ENCODE measurements at places on chromosomes 11 and 22.

- no peak for DNase-seq
Observed at GRCh38 chr11:80163011-80163410, 722.2 kb upstream of the TENM4 start.

DNA sequence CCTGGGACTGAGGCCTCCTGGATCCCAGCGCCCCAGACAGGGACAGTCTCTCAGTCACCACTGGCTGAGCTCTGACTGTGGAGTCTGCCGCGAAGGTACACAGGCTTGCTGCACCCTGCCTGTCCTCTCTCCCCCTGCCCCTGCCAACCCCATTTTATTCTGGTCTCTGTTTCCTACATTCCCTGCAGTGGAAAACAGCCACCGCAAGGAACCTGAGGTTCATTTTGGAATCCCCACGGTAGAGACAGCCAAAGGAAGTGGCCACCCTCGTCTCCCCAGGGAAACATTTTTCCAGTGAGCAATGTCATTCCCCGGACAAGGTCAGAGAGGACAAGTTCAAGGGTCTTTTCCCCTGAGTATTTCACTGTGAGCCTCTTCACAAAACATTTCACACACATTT, 56.6 kb downstream of the FBXO7 start:
- DNase-seq = no peak

- no peak for DNase-seq
Observed at GRCh38 chr11:111845276-111846028, 25.9 kb downstream of the ALG9 start.

- no peak for DNase-seq
Observed at GRCh38 chr11:117917591-117918151, 11.5 kb downstream of the TMPRSS13 start.

DNA sequence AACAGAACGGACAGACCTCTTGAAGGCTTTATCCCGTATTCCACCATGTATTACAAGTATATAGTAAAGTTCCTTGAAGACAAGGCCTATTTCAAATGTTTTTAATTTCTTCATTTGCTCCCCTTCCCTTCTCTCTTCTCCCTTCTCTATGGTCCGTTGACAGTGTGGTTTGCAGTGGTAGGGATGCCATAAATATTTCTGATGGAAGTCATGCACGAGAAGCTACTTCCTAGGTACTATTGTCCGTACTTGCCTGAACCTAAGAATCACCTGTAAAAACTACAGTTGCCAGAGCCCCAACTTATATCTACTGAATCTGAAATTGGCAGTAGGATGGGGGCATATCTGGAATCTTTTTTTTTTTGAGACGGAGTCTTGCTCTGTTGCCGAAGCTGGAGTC, 2.8 kb downstream of the PISD start:
- DNase-seq = no peak

DNA sequence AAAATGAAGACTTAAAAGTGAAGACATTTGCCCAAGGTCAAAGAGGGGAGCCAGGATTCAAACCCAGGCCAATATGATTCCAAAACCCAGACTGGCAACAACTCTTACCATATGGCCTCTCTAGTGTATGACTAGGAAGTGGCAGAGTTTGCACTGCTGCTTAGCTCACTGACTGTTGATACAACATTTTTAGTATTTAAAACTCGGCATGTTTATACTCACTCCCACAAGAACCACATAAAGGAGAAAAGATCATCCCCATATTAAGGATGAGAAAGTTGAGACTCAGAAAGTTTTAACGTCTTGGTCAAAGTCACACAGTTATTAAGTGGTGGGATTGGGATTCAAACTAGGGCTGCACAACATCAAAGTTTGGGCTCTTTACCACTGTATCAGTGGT, 81.7 kb downstream of the CCDC34 start:
- DNase-seq = no peak

GRCh38 chr11:58047818-58048217, 17.1 kb downstream of the OR6Q1 start:
- DNase-seq = no peak

DNA sequence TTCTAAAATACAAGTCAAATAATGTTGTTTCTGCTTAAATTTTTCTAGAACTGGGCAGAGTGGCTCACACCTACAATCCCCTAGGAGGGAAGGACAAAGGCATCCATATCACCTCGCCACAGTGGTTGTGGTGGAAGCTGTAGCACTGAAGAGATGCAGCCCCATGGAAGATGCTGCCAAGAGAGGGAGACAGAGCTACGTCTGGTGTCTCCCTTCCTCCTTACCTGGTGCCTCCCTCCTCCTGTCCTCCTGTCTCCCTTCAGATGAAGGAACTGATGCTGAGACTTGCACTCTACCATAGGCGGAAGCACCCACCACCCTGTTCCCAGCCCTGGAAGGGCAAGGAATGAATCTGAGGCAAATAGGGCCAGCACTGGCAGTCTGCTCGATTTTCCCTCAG, 22.3 kb downstream of the MMP27 start:
- no peak for DNase-seq

DNA sequence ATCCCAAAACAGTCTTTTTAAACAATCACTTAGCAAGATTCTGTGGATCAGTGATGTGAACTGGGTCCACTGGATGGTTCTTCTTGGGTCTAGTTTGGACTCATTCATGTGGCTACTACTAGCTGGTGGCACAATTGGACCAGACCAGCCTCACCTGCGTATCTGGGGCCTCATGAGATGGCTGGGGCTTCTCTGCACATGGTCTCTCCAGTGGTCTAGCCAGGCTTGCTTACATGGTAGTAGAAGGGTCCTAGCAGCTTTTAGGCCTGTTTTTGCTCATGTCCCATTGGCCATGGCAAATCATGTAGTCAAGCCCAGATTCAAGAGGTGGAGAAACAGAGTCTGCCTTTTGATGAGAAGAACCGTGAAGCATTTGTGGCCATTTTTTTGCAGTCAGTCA, 94.0 kb downstream of the RRAS2 start:
- no peak for DNase-seq

DNA sequence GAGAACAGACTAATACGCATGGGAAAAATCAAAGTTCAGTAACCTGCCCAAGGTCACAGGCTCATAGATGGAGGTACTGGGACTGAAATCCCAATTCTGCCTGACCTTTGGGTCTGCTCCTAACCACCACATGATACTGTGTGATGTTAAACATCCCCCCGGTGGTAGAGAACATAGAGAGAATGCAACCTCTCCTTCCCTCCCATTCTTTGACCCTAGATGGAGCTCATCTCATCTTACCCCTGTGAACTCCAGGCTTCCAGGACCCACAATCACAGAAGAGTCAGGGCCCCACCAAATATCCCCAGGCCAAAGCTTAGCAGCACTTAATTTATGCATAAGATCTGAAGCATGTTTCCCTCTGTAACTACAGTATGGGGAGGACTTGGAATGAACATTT, 198.5 kb downstream of the MYO18B start:
- no peak for DNase-seq

- DNase-seq = no peak
Observed at GRCh38 chr11:116885951-116886655, 48.7 kb upstream of the APOA1 start.

- DNase-seq = no peak
Observed at GRCh38 chr22:25659413-25659812, 82.6 kb upstream of the MYO18B start.

DNA sequence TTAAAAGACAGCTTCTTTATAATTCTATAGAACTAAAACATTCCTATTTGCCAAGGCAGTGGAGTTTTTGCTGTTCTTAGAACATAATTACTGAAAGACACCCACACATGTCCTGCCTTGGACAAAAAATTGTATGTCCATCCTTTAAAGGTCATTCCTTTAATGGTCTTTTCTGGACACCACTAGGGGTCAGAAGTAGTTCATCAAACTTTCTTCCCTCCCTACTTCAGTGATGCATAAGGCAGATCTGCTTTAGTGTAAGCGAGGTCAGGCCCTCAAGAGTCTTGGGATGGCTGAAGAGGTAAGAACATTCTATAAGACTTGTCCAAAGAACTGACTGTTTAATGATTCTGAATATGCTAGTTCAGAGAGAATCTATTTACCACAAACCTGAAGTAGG, 4.3 kb upstream of the OR51V1 start:
- peak; percentile 44 for DNase-seq

DNA sequence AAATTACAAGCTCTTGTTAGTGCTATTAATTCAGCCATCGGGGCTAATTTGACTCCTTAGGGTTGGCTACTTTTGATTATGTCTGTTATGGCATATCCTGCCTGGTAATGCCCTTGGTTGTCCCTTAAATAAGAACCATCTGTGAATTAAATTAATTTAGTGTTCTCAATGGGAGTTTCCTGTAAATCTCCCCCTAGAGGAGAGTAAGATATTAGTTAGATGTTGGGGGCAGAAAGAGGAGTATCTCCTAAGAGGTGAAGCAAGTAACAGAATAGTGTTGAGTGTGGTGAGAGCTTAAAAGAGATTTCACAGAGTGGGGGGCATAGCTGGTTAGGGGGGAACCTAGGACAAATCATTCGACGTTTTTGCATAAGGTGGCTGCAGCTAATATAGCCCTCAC, 1126.9 kb downstream of the JRKL start:
- DNase-seq = no peak

- DNase-seq = peak; percentile 33
Observed at GRCh38 chr11:112128483-112129121, 35.3 kb downstream of the IL18 start.

GRCh38 chr22:40180403-40180802, 2.7 kb downstream of the TNRC6B start:
- DNase-seq = no peak

DNA sequence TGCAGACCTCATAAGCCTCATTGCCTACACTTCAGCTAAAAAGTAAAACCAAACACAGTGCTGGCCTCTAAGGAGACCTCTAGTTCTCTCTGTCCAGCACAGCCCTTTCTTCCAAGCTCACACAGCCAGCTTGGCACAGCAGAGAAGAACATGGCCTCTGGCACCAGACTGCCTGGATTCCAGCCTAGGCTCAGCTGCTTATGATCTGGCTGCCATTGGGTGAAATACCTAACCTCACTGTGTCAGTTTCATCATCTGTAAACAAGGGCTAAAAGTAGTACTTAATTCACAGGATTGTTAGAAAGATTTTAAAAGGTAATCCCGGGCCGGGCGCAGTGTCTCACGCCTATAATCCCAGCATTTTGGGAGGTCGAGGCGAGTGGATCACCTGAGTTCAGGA, 9.9 kb upstream of the ACER3 start:
- no peak for DNase-seq

DNA sequence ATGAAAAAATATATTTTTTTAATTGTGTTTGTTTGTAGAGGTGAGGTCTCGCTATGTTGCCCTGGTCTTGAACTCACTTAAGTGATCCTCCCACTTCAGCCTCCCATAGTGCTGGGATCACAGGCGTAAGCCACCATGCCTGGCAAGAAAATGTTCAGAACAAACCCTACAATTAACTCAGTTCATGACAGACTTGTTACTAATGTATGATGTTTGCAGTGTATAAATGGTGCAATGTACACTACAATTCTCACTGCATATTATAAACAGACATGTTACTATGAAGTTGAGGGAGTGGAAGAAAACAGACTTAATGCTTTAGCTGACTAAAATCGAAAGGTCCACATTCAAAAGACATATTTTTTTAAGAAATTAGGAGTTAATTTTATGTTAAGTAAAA, 59.0 kb downstream of the SIK3 start:
- no peak for DNase-seq

- no peak for DNase-seq
Observed at GRCh38 chr22:31350410-31350863, 4.3 kb upstream of the PATZ1 start.

GRCh38 chr11:46435679-46436078, 44.1 kb upstream of the CHRM4 start:
- no peak for DNase-seq

GRCh38 chr11:126512251-126512650, 156.8 kb downstream of the ST3GAL4 start:
- DNase-seq = no peak

GRCh38 chr11:27795955-27796861, 96.0 kb upstream of the BDNF start:
- DNase-seq = no peak

- DNase-seq = no peak
Observed at GRCh38 chr22:20316844-20317401, 2.9 kb downstream of the DGCR6L start.

- DNase-seq = no peak
Observed at GRCh38 chr11:1237128-1237580, 14.3 kb downstream of the MUC5B start.

GRCh38 chr22:50209893-50210292, 9.1 kb downstream of the SELENOO start:
- no peak for DNase-seq

DNA sequence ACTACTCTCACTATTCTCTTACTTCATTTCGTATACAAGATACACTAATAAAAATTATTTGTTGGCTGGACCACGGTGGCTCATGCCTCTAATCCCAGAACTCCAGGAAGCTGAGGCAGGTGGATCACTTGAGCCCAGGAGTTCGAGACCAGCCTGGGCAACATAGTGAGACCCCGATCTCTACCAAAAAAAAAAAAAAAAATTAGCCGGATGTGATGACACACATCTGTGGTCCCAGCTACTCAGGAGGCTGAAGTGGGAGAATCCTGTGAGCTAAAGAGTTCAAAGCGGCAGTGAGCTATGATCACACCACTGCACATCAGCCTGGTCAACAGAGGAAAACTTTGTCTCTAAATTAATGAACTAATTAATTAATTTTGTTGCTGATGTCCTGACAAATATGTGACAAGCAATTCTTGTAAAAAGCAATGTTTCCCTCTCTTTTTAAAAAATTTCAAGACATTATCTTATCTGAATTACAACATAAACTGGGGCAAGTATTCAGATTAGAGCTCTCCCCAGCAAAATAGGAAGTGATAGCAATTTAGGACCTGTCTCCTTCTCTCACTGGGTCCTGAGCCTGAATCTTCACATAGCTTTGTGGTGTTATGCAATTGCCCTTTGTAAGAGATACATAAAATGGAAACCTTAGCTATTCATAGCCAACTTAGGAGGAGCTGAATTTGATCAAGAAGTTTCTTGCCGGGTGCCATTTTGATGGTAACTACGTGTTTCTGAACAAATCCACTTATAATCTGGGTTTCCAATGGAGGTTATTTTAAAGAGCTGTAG, 17.6 kb upstream of the TMA7B start:
- no peak for DNase-seq
